ENCODE measurements at places on chromosomes 2 and 18.

- DNase-seq = no peak
These were observed 878.8 kb downstream of the TSN start for GRCh38 chr2:122634256-122634655.

DNA sequence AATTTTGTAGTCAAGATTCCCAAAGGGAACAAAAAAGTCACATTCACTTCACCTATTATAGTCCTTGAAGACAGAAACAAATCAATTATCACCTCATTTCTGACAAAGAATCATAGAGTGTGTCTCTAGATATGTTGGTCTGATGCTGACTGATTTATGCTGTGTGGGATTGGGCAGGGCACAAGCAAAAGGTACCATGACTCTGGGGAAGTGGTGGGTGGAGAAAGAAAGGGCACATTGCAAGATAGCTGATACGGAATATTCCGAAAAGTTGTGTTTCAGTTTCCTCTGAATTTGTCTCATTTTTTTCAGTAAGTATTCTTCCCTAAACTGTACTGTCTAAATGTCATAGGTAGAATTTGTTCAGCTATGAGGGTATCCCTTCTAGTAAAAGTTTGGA is 268.0 kb downstream of the MREG start:
- no peak for DNase-seq

- DNase-seq = no peak
These were observed 744.9 kb downstream of the ERBB4 start for GRCh38 chr2:211793690-211794089.

- DNase-seq = no peak
These were observed 418 bp downstream of the WDR75 start for GRCh38 chr2:189441709-189442074.

- DNase-seq = no peak
These were observed 143.5 kb downstream of the AGPS start for GRCh38 chr2:177535958-177536504.

GRCh38 chr2:122182616-122183355 is 427.3 kb downstream of the TSN start:
- DNase-seq = no peak

GRCh38 chr18:34467058-34467457 is 242.3 kb upstream of the NOL4 start:
- DNase-seq = no peak

DNA sequence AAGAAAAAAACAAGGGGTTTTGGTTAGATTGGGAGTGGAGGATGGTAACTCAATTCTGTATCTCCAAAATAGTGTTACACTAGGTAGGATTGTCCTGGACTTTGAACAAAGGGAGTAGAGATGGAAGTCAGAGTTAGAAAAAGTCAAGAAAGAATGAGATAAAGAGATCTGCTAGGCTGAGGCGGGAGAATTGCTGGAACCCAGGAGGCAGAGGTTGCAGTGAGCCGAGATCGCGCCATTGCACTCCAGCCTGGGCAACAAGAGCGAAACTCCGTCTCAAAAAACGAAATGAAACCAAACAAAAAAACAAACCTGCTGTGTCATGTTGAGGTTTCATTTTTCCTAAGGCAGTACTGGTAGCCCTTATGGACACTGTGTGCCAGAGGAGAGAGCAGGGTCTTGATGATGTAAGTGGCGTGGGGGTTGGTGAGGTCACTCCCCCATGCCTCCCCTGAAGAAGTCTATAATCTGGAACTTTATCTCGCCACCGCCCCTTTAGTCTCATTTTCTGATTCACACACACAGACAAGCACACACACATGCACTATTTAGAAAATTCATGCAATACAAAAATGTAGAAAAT is 10.5 kb downstream of the DRC1 start:
- DNase-seq = no peak

DNA sequence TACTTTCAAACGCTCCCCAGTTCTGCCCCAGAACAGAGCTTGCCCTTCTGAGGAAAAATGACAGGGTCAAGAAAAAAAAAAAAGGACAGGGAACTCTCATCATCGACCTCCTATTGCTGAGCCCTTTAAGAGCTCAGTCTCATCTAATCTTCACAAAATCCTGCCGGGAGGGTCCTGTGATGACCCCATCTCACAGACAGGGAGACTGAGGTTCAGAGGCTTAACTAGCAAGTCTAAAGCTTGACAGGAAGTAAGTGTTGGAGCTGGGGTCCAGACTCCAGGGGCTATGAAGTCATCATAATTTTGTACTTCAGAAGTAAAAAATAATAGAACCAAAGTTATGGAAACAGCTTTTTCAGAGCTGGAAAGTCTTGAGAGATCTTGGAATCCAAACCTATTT is 171.1 kb upstream of the MYCN start:
- DNase-seq = no peak

DNA sequence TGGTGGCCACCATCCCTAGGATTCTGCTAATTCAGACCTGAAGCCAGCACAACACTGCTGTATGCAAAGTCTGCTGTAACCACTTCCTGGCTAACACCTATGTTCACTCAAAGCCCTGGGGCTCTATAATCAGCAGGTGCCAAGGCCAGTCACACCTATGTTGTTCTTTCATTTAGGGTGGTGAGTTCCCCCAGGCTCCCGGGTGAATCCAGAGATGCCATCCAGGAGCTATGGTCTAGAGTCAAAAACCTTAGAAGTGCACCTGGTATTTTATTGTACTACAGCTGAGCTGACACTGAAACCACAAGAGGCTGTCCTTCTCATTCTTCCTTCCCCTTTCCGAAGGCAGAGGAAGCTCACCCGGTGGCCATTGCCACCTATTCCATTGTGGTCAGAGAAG is 46.2 kb upstream of the CCDC141 start:
- no peak for DNase-seq

GRCh38 chr18:24413148-24413547 is 13.3 kb upstream of the IMPACT start:
- DNase-seq = no peak

DNA sequence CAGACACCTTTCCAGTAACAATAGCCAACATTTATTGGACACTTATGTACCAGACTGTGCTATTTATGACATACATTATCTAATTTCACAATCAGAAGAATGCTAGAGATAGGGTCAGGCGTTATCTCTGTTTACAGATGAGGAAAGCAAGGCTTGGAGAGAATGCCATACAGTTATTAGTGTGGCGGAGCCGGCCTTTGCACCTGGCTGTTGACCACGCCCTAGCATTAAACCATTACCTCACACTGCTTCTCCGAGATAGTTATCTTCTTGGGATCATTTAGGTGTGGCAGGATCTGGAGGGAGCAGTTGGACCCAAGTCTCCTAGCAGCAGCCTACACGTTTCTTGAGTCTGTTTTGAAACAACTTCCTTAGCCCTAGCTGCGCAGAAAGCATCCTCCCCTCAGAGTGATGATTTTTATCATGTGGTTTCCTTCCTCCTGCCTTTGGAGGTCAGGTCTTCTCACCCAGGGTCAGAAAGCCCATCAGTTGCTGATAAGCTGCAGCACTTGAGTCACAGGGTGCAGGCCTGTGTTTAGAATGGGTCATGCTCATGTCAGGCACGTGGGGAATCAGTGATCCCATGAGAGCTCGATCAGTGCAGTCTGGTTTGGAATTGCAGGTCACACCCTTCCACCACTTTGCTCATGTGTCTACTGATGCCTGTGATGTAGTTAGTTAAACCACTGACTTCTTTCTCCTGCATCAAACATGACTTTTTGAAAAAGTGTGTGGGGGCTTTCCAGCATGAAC is 118.2 kb downstream of the SPTBN1 start:
- DNase-seq = no peak

- DNase-seq = no peak
These were observed 24.6 kb downstream of the ARL6IP6 start for GRCh38 chr2:152743002-152743401.

DNA sequence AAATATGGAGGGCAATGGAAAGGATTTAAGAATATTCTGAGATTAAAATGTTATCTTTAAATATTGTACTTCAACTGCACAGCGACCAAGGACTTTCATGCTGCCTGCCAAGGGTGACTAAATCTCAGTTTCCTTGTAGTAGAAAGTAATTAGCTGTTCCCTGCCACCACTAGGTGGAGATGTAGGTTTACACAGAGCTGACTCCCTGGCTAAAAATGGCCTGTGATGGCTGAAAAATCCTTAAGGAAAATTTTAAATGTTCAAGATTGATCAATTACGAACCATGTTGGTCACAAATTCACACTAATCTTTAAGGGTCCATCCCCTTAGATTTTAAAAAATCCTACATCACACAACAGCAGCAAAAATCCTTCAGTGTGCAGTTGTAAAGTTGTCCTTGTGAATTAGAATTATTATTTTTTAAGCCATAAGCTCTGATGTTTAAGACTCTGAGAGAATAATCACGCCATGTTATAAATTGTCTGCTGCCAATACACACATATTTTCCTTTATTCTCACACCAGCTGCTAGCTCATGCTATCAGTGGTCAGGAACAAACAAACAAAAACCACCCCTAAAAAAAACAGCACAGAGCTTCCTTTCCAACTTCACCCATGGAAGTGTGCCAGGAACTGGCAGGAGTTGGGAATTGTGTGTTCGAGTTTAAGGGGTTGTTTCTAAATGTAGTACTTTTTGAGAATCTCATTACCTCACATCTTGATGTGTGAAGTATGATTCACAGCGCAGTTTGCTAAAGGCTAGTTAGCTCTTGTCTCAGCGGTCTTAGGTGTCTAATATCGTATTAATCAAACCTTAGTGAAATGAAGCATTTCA is 399.8 kb downstream of the TMEM182 start:
- no peak for DNase-seq

DNA sequence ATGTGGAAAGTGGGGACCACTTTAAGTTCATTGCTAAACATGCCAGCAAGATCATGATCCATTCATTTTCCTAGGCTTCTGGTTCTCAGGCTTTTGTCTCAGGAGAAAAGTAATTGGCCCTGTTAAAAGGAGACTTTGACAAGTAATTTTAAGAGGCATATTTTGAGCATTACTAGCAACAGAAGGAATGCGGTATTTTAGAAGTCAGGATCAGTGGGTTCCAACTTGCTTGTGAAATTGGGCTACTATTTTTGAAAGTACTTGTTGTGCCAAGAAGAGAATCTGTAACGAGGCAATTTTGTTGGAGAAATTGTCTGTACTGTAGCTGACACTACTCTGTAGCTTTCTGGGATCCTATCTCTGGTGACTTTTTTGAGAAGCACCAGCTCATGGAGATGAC is 59.4 kb downstream of the CERS6 start:
- DNase-seq = no peak

- DNase-seq = no peak
These were observed 23.8 kb upstream of the SLC38A11 start for GRCh38 chr2:164979113-164979512.

GRCh38 chr2:86035883-86036668 is 69.6 kb downstream of the POLR1A start:
- DNase-seq = no peak

DNA sequence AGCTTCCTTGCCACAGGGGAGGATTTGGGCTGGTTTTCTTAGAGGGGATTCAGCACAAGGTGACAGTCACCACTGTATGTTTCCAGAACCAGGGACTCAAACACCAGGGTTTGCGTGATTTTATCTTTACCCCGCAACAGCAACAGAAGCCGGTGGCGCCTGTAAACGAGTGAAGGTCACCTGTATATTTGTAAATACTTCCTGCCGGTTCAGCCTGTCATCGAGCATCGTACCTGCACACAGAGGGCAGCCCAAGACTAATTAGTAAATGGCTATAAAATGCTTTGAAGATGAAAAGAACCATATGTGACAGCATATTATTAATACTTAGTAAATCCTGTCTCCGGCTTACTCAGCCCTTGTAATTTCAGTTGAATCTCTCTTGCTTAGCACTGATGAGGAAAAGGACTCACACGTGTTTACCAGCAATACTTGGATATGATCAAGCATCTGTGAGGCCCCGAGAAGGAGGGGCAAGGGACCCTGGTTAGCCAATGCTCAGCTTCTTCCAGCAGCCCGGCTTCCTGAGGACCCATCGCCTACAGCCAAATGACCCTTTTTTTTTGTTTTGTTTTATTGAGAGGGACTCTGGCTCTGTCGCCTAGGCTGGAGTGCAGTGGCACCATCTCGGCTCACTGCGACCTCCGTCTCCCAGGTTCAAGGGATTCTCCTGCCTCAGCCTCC is 51.3 kb upstream of the FOSL2 start:
- no peak for DNase-seq

GRCh38 chr18:13813271-13813849 is 10.6 kb upstream of the MC5R start:
- no peak for DNase-seq

DNA sequence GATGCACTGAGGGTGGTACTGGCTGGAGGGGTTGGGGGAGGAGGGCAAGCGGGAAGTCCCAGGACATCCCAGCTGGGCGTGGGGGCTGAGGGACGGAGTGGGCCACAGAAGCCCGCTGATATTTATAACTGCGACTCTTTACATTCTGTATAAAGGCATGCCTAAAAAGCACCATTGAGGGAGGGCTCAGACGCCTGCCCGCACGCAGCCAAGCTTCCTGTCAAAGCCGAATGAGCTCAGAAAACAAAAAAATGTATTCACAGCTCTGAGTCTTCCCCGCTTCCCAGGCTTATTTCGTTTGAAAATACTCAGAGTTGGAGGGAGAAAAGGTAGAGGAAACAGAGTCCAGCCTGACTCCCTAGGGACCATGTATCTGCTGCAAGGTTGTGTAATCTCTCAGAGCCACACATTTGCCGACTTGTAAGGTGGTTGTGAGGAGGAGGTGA is 170.1 kb upstream of the HAAO start:
- no peak for DNase-seq

- DNase-seq = no peak
These were observed 115.9 kb downstream of the ZFP36L2 start for GRCh38 chr2:43110442-43110871.

DNA sequence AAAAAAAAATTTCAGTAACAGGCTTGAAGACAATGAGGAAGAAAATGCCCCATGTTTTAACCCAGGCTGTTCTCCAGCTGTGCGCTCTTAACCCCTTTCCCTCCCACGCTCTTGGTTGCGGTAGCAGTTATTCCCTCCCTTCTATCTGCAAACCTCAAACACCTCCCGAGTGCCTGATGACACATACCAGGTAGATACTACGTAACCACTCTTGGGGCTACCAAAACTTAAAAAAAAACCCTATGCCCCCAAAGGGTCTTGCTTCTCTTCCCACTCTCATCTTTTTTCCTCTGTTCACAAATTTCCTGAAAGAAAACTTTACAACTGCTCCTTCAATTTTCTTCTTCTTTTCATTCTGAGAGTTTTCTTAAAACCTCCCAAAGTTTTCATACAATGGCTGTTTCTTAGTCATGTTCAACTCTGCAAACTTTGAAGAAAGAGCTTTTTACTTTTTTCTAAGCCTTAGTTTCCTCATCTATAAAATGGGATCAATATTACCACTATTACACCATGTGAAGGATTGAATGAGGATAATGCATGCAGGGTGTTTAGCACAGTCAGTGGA is 4.9 kb upstream of the DRC1 start:
- no peak for DNase-seq

DNA sequence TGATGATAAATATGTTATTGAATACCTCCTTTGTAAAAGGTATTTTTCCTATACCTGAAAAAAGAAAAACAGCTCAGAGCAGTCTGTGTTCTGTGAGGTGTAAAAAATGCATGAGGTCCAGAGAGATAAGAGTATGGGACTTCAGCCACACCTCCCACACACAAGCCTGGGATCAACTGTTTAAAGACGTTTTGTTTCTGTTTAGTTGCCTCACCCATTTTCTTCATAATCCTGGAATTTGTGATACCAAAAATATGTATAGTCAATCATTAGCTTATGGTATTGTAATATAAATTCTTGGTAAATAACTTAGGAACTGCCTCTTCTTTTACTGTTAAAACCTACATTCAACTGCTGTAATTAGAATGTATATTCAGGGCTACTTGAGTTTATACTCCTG is 1322.9 kb upstream of the TMEFF2 start:
- no peak for DNase-seq

GRCh38 chr2:235506291-235506996 is 12.6 kb downstream of the AGAP1 start:
- no peak for DNase-seq
